ENCODE measurements at places on chromosomes 1 and 21.

GRCh38 chr21:27532076-27532475, 565.2 kb upstream of the ADAMTS5 start:
- DNase-seq, result peak; percentile 85

GRCh38 chr1:3064901-3065300, 4.1 kb upstream of the PRDM16 start:
- no peak for DNase-seq

DNA sequence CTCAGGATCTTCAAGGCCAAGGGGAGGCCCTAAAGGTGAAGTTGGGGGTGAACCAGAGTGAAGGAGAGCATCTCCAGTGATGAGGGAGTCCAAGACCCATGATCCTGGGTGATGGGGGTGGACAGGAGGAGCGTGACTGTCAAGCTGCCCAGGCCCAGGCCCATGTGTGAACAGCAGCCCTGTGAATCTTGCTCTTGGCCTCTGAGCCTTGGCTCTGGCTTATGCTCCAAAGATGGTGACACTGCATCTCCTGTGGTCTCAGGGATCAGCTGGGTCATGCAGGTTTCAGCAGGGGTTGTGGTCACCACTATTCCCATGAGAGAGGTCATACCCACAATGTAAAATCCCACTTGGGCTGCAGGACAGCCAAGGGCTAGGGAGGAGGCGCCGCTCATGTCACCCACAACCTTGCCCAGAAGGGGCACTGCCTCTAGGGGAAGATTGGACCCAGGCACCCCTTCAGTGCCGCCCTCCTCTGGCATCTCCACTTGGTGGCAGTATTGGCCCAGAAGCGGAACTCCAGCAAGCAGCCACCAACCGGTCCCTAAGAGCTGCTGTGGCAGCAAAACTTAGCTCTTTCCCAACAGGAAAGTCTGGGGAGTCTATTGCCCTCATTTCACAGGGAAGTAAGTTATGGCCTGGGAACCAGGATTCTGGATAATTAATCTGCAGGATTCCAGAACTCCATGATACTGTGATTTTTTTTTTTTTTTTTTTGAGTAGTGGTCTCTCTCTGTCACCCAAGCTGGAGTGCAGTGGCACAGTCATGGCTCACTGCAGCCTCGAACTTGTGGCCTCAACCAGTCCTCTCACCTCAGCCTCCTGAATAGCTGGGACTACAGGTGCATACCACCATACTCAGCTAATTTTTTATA, 7.5 kb upstream of the WNT3A start:
- peak; percentile 40 for DNase-seq

DNA sequence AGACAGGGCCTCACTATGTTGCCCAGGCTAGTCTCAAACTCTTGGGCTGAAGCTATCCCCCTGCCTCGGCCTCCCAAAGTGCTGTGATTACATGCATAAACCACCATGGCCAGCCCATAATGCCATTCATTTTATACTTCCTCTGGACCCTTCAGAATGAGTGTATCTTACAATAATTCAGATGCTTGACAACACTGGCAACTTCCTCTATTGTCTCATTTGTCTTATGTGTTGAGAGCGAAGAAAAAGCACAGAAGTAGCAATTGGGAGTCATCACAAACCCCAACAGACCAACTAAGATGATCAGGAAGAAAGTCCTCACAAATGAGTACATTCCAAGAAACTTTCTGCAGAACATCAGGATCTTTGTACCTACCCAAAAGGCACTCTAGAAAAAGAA, 191.9 kb downstream of the RERE start:
- no peak for DNase-seq

DNA sequence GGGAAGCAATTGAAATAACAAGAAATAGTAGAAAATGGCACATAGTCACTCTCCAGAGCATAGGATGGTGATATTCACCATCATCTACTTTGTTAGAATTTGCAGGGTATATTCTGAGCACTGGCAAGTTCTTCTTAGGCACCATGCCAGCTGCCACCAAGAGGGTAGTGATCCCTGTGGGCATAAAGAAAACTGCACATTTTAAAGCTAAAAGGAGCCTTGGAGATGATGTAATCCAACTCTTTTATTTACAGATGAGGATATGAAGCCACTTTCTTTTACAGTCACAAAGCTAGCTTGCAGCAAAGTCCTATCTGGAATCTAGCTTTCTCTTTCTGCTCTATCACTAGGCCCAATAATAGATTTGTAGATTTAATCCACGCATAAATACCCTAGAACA, 69.0 kb downstream of the PTGER3 start:
- no peak for DNase-seq

GRCh38 chr1:40024671-40025070, 15.9 kb upstream of the CAP1 start:
- DNase-seq, result no peak

- no peak for DNase-seq
Observed at GRCh38 chr1:12059722-12060464, 3.2 kb upstream of the TNFRSF8 start.

- DNase-seq, result no peak
Observed at GRCh38 chr1:19644681-19645410, 735 bp downstream of the NBL1 start.

DNA sequence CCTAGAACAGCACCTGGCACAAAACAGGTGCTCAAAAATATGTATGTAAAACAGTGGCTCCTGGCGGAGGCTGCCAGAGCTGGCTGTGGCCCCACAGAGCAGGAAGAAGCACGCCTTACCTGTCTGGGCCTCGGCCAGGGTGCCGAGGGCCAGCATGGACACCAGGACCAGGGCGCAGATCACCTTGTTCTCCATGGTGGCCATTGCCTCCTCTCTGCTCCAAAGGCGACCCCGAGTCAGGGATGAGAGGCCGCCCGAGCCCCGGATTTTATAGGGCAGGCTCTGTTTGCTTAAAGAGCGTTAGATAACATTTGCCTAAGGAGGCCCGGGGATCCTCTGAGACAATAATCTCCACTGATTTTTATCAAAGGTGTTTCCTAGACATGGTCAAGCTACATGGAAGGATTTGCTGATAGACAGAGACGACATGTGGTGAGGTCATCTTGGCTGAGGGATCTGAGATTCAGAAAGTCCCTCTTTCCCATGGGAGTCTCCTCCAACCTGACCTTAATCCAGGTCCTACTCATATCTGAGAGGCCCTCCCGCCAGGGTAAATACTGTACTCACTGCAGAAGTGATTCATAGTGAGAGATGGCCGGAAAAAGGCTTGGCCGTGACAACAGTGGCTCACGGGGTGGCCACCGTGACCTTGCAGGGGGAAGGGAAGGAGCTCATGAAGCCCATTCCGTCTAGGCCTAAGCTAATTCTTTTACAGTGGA, at the start of gene TFF1:
TSS of gene TFF1 (minus strand) at position 244 of the 719 bp plus-strand sequence. CDS start at position 204, 40 bp downstream.
- DNase-seq, result no peak

- peak; percentile 32 for DNase-seq
Observed at GRCh38 chr1:55877437-55878232, 662.5 kb upstream of the USP24 start.

DNA sequence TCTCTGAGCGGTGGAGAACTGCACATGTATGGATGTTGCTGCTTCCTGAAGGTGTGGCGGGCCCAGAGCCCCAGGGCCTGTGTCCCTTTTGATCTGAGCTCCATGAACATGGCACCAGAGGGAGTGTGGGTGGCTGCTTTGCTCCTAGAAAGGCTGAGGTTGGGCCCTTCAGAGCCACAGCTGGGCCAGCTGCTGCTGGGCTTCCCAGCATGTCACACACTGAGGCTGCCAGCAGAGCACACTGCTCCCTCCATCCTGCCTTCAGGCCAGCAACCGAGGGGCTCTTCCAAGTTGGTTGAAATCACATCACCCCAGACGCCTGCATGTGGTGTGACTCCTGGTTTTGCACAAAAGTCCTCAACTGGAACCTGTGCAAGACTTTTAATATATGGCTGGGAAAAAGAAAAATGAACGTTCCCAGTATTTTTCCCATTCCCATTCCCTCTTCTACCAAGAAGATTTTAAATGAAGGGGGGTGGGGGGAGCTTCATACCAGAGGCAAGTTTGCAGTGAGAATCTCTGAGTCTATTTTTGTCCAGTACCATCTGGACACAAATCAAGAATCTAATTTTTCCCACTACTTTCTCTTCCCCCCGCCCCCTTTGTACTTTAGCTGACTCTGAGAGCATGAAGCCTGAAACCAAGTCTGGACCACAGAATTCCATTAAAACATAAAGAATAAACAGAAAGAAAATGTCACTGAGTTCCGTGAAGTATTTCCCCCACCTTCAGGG, 26.2 kb upstream of the NGF start:
- peak; percentile 93 for DNase-seq

DNA sequence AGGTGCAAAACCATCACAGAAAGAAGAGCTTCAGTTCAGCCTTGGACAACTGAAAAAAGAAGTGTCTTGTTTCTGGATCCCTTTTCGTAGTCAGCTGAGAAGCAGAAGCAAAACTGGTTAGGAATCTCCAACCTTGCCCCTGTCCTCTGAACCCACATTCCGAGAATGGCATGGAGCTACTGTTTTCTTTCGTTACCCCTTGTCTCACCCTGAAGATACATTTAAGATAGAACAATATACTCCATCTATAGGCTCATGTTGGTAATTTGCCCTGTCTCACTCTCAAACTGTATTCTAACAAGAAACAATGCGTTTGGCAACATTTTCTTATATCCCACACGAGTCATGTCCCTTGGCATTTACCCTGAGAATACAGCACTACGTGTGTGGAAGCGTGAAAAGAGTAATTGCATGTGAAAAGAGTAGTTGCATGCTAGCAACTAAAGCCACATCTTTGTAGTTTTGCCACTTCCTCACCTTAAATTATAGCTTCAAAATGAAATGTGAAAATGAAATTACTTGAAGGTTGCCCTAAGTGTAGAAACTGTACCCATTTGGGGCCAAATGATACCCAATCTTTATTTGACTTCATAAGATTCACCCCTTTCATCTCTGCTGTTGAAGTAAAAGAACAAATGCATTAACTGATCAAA, 5.3 kb downstream of the SLAMF7 start:
- no peak for DNase-seq

GRCh38 chr1:193448682-193449461, 262.5 kb upstream of the B3GALT2 start:
- DNase-seq, result no peak

DNA sequence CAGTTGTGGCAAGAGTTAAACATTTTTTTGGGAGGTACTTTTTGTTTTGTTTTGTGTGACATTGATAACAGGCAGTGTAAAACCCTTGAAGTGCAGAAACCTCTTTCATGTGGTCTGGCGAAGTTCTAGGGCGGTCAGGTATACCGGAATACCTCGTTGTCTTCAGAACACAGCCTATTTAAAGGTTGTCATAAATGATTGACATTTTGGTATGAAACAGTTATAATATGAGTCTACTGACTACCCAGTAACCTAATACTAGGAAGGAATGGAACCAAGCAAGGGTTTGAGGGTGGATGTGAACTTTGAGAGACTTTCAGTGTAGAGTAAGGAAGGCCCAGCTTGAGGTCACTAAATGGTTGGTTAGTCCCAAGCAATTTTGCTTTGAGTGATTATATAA, 40.5 kb downstream of the PATJ start:
- no peak for DNase-seq

DNA sequence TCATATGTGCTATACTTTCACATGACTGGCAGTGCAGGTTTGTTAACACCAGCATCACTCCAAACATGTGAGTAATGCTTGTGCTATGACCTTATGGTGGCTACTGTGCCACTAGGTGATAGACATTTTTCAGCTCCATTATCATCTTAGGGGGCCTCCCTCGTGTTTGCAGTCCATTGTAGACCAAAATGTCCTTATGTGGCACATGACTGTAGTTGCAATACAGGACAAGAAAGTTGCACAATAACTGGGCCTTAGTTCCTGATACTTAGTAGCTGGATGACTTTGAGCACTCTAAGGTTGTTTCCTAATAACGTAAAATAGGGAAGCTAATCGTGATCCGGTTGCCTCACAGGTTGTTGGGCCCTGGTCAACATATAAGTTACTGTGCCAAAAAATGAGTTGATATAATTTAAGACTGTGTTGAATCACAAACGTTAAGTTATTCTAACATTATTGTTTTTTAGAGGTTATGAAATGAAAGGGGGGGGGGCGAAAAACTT, 511 bp upstream of the SNX27 start:
- peak; percentile 53 for DNase-seq

Measured in fibroblast of skin of right quadriceps (primary cell).